ENCODE measurements at places on chromosomes 6 and 20. TPM values are rescaled to one million over a fixed set of nuclear protein-coding genes. Genes with fewer than 3 reads are reported as not detected.

CLVS2 gene
- polyA plus RNA-seq = 2.0 TPM

DLL1 gene
- 0.75 TPM for polyA plus RNA-seq

MYH7B gene
- polyA plus RNA-seq = 9.6 TPM

MUCL3 gene
- not detected for polyA plus RNA-seq

- no peaks in the 10 kb centered on the region for H3K36me3 ChIP-seq
- no peak overlapping the region for H3K27ac ChIP-seq
- H3K4me1 ChIP-seq = no peaks in the 10 kb centered on the region
Observed at GRCh38 chr6:68834551-68834950, 199.5 kb downstream of the ADGRB3 start.

RUNX2 gene
- 2.7 TPM for polyA plus RNA-seq

ARMC2 gene
- 4.0 TPM for polyA plus RNA-seq

DNA sequence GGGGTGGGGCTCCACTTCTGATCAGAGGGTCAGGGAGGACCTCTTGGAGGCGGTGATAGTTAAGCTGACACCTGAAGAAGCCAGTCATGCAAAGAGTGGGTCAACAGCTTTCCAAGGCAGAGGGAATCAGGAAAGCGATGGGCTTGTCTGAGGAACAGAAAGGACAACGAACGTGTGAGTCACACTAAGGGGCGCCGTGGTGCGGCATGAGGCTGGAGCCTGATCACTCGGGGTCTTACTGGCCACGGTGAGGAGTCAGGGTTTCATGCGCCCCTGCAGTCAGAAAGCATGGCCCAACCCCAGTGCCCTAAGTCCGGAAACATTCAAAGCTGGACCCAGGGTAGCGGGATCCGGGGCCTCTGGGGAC lies 50.6 kb upstream of the SLC32A1 start:
- H3K27me3 ChIP-seq = peaks cover 22% of the 10 kb centered on the region
- no peak overlapping the region for H3K27ac ChIP-seq
- no peak for DNase-seq
- H3K36me3 ChIP-seq = no peaks in the 10 kb centered on the region

DNA sequence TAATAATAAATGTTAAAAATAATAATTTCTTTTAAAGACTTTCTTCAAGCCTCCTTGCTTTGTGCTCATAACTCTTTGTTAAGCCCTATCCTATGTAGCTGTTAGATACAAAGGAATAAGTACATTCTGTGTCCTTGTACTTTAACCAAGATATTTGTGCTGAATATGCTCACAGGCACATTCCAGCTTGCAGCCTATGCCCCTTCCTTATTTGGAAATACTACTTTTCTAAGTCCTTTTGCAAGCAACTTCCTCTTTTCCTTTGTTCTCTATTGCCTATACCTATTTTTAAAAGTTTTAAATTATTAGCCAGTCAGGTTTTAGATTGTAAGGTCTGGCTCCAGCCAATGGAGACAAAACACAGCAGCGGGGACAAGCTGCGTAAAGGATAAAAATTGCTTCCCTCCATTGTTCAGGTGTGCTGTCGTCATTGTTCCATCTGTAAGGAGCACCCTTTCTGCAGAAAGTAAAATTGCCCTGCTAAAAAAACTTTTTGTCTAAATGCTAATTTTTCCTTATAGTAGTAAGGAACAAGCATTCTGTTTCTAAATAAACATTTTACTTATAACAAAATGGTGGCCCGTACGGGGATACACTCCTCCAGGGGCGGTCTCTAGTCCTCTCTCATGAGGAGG lies 80.2 kb downstream of the SYTL3 start:
- H3K36me3 ChIP-seq = no peaks in the 10 kb centered on the region
- no peak overlapping the region for H3K4me3 ChIP-seq
- DNase-seq = no peak
- H3K27me3 ChIP-seq = no peaks in the 10 kb centered on the region
- no peaks in the 10 kb centered on the region for H3K4me1 ChIP-seq

DNA sequence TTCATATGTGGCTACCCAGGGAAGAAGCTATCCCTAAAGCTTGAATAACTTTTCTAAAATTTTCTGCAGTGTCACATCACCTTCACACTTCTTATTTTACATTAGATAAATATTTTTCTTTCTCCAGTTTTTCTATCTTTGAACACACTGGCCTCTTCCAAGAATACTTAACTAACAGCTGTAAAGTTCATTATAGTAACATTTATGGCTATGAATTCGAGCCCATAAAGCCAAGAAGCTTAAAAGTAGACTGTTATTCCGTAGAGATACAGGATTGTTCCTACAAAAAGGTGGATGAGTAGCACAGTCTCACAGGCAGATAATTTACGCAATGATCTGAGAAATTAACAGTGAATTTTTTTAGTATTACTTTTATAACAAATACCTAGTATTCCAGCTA lies 55.7 kb upstream of the BMP5 start:
- H3K27ac ChIP-seq = no peak overlapping the region
- no peaks in the 10 kb centered on the region for H3K27me3 ChIP-seq
- H3K36me3 ChIP-seq = no peaks in the 10 kb centered on the region
- DNase-seq = no peak
- H3K4me1 ChIP-seq = no peaks in the 10 kb centered on the region

- H3K4me3 ChIP-seq = no peak overlapping the region
- H3K27ac ChIP-seq = no peak overlapping the region
- DNase-seq = no peak
- no peaks in the 10 kb centered on the region for H3K36me3 ChIP-seq
- H3K27me3 ChIP-seq = no peaks in the 10 kb centered on the region
Observed at GRCh38 chr6:33682341-33682740, 29.2 kb downstream of the UQCC2 start.

SRF gene
- polyA plus RNA-seq = 22.4 TPM

DNA sequence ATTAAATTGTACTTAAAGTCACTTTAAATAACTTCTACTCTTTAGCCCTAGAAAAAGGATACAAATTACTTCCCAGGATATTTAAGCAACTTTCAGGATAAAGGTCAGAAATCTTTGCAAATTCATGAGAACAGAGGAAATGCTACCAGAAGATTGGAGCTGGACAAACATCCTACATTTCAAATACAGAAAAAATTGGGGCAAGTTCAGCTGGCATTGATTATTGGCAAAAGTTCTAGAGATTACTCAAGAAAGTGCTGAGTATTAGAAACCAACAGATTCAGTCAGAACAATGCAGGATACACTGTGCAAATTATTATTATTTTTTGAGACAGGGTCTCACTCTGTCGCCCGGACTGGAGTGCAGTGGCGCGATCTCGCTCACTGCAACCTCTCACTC lies 6.0 kb downstream of the SLC22A23 start:
- H3K4me3 ChIP-seq = no peak overlapping the region
- no peaks in the 10 kb centered on the region for H3K36me3 ChIP-seq
- peaks cover 13% of the 10 kb centered on the region for H3K4me1 ChIP-seq
- no peak overlapping the region for H3K27ac ChIP-seq
- H3K27me3 ChIP-seq = no peaks in the 10 kb centered on the region

COL11A2 gene
- polyA plus RNA-seq = 0.05 TPM

CST7 gene
- polyA plus RNA-seq = 2.2 TPM

DNA sequence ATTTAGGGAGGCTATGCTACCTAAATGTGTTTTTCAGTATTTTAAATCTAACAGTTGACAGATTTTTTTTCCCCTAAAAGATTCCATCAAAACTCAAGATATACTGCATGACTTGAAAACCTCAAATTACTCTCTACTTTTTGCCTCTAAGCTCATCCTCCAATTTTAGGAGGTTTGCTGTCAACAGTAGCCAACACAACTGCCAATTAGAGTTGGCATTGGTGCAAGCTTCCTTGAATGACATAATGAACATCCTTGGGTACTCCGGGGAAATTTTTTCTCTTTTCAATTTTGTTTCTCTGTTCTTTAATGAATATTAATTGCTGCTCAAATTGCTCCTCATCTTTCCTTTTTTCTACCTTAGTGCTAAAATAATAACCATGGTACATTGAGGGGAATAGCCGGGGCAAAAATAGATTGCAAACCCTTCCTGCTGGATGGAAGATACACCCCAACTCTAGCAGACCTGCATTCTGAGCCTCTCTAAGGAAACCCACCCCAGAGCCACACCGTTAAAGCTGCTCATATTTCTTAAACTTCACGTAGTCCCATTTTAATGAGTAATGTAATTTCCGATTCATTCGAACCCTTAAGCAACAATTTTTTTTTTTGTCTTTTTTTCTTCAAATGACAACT lies 34.3 kb downstream of the SLC22A23 start:
- H3K27me3 ChIP-seq = no peaks in the 10 kb centered on the region
- DNase-seq = no peak
- H3K27ac ChIP-seq = peak overlapping the region; percentile 19
- peaks cover 2% of the 10 kb centered on the region for H3K4me1 ChIP-seq
- H3K36me3 ChIP-seq = no peaks in the 10 kb centered on the region

- no peaks in the 10 kb centered on the region for H3K36me3 ChIP-seq
- H3K27ac ChIP-seq = no peak overlapping the region
- DNase-seq = no peak
- H3K4me3 ChIP-seq = no peak overlapping the region
- no peaks in the 10 kb centered on the region for H3K27me3 ChIP-seq
- peaks cover 6% of the 10 kb centered on the region for H3K4me1 ChIP-seq
Observed at GRCh38 chr20:45402946-45403345, 5.1 kb upstream of the DBNDD2 start.

GRCh38 chr20:33181482-33182093 lies 13.6 kb downstream of the BPIFA2 start:
- H3K27me3 ChIP-seq = no peaks in the 10 kb centered on the region
- H3K27ac ChIP-seq = no peak overlapping the region
- H3K4me1 ChIP-seq = no peaks in the 10 kb centered on the region
- H3K36me3 ChIP-seq = no peaks in the 10 kb centered on the region

DNA sequence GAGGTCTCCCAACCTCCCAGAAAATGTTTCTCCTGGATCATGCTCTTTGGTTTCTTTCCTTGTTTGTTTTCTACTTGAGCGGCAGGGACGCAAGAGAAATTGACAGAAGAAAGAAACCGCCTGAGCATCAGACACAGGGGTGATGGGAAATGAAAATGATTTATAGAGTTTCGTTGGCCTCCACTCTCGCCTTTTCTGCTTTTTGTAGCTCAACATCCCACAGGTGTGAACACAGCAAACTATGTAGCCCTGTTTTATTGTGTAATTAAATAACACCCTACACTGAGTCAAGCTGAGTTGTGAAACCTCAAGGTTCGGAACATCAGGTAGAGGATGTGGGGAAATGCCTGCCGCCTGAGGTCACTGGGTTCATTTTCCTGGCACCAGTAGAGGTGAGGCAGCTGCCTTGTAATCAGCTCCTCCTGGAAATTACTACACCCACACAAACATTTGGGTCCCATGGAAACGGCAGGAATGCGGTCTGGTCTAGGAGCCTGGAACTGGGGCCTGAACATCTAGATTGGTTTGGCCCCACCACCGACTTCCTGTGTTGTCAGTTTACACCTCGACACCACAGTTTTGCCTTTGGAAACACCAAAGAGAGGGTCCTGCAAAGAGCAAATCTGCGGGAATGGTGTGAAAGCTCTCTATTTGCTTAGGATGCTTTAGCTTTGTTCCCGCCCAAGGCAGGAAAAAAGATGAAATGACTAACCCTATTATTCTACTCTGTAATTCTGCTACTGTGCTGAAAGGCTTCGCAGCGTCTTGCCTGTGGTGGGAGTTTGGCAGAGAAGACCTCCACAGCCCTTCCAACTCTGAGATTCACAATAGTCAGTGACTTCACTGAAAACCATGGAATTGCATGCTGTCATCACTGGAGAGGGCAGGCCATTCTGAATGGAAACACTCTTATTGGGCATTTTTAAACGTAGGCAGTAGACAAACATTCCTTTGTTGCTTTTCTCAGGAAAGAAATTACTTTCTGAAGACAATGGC lies 53.0 kb downstream of the ADAT2 start:
- H3K27ac ChIP-seq = no peak overlapping the region
- no peaks in the 10 kb centered on the region for H3K27me3 ChIP-seq
- H3K4me3 ChIP-seq = no peak overlapping the region
- no peaks in the 10 kb centered on the region for H3K4me1 ChIP-seq
- H3K36me3 ChIP-seq = no peaks in the 10 kb centered on the region

ATP6V1G2 gene
- 2.8 TPM for polyA plus RNA-seq

HSP90AB1 gene
- polyA plus RNA-seq = 2,249 TPM

ECT2L gene
- 0.20 TPM for polyA plus RNA-seq

METTL24 gene
- polyA plus RNA-seq = 0.97 TPM

FAM217A gene
- not detected for polyA plus RNA-seq

DNA sequence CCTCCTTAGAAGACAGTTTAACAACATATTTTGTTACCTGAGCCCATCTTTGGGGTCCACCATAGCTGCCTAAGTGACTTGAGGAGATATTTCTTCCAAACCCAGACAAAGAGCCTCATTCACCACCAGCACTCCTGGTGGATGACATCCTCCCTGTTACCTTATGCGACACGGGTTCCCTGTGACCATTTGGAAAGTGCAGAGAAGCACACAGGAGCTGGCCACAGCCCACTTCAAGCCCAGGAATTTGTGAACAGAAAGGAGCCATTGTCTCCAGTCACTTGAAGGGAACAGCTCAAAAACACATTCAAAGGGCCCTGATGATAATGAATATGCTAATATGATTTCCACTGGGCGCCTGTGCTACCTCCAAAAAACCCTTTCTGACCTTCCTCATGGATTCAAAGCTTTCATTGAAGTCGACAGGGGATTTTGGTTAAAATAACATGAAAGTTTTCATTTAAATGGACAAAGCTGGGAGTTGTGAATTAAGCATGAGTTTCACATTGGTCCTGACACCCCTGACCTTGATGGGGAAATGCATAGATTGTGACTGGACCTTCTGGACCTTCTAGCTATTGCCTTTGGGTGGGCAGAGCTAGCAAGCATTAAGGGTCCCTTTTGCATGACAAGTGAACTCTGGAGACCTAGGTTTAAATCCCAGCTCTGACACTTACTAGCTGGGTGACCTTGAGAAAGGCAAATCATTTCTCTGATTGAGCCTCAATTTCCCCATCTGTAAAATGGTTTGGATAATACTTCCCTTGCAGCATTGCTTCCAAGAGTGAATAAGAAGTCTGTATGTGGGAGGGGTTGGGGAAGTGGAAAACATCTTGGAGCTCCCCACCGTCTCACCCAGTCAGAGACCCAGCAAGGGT lies 83.3 kb upstream of the SIRPA start:
- H3K4me3 ChIP-seq = no peak overlapping the region
- H3K36me3 ChIP-seq = no peaks in the 10 kb centered on the region
- H3K27me3 ChIP-seq = no peaks in the 10 kb centered on the region
- no peak for DNase-seq
- peaks cover 26% of the 10 kb centered on the region for H3K4me1 ChIP-seq
- no peak overlapping the region for H3K27ac ChIP-seq

TINAG gene
- not detected for polyA plus RNA-seq

DNA sequence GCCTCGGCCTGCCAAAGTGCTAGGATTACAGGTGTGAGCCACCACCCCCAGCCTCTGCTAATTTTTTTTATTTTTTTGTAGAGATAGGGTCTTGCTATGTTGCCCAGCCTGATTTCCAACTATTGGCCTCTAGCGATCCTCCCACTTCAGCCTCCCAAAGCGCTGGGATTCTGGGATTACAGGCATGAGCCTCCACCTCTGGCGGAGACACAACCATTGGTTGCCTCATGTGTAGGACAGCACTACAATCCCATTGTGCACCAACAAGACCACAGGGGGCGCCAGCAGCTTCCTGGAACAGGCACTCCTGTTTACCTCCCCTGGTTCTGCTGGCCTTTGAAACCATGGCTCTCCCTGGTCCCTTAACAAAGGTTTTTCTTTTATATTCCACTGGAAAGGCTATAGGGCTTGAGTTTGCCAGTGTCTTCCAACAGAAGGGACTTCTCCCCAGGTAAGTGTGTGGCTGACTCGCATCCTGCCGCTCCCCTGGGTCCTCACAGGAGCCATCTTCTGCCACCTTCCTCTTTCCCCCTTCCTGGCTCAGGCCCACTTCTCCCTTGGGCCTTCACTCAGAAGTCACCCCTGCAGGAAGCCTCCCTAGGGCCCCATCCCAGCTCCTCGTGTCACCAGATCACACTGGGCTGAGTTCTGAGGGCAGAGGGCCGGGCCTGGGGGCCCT lies 39.2 kb upstream of the TLDC2 start:
- DNase-seq = peak; percentile 63
- H3K4me3 ChIP-seq = no peak overlapping the region
- H3K27me3 ChIP-seq = no peaks in the 10 kb centered on the region
- peaks cover 23% of the 10 kb centered on the region for H3K36me3 ChIP-seq

NKX2-4 gene
- not detected for polyA plus RNA-seq

ENPP3 gene
- 4.9 TPM for polyA plus RNA-seq
